Activated CD4-positive, alpha-beta T cell treated with anti-CD3 and anti-CD28 coated beads, Interleukin-2, amount 10 ng/mL, durations not matched to agents 24 days and 14 days (primary cell): ENCODE measurements at places on chromosomes 13 and 19.

DNA sequence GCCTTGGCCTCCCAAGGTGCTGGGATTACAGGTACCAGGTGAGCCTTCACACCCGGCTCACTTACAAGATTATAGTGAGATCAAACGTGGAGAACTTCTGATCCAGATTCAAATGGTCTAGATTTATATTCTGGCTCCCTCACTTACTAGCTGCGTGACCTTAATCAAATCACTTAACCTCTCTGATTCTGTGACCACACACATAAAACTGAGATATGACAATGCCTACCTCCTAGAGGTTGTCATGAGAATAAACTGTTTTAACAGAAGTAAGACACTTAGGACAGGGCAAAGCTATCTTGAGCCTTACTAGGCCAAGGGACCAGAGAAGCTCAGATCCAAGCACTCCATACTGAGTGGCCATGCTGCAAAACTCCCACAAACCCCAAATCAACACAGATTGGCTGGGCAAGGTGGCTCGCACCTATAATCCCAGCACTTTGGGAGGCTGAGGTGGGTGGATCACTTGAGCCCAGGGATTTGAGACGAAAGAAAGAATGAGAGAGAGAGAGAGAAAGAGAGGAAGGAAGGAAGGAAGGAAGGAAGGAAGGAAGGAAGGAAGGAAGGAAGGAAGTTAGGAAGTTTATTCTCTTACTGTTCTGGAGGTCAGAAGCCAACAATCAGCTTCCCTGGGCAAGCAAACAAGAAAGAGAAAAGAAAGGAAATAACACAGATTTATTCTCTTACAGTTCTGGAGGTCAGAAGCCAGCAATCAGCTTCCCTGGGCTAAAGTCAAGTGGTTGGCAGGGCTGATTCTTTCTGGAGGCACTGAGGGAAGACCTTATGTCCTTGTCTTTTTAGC is 46.1 kb upstream of the MAP3K10 start:
- DNase-seq: no peak

DNA sequence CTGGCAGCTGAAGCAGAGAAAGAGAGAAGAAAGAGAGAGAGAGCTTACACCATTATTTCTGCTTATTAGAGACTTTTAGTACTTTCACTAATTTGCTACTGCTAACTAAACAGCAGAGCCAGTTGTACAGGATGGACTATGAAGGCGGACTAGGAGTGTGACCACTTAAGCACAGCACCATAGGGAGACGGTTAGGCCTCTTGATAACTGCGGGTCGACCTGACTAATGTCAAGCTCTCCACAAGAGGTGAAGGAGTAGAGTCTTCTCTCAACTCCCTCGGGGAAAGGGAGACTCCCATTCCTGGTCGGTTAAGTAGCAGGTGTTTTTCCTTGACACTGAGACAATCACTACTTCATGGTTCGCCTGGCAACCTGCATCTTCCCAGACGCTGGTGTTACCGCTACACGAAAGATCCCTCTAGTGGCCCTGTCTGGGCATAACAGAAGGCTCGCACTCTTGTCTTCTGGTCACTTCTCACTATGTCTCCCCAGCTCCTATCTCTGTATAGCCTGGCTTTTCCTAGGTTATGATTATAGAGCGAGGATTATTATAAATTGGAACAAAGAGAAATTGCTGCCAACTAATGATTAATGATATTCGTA is 5.3 kb upstream of the PSG7 start:
- DNase-seq: no peak

DNA sequence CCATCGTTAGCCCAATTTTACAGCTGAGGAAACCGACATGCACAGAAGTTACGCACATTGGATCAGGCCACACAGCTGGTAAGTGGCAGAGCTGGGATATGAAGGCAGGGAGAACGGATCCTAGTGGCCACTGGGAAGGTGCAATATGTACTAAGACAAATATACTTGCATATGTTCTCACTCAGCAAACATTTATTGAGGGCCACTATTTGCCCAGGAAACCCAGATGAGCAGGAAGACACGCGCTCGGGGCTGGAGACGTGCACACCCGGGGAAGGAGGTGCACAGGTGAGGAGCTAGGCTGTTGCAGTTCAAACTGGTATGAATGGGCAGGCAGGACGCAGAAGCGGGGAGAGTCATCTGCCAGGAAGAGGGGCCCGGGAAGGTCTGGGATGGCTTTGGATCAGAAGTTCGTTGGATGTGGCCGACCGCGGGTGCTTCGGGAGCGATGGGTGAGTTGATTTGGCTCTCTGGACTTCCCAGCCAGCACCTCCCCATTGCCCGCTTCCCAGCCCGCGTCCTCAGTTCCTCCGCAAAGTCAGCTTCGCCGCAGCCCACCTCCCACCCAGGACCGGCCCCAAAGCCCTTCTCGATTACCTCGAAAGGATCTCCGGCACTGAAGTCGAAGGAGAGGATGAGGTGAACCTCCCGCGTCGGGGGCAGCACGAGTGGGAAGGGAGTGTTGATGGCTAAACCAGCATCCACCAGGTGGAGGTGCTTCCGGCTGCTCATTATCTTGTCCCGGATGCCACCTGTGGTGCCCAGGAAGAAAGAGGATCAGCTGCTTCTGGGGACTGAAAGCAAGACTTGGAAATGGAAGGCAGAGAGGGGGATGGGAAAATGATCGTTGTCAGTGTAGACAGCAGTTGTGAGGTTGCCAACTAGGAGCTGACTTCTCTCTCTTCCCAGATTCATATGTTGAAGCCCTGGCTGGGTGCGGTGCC is 17.8 kb upstream of the CABP5 start:
- no peak for DNase-seq

GRCh38 chr13:41212881-41213280 is 18.5 kb upstream of the KBTBD7 start:
- no peak for DNase-seq

DNA sequence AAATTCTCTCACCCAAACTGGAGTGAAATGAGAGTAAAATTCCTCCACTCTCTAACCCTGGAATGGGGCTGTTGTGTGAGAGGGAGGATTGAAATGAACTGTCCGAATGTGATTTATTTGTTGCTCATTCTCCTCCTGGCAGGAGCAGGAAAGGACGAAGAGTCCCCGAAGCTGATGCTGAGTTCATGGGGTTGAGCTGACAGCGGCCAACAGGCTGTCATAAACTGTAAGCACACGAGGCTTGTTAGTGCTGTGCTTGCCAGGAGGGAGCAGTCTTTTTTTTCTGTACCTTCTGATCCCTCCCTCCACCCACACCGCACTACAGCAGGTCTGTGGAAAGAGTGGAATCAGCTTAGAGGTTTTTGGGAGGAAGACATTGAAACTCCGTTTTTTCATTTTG is 33.1 kb upstream of the ZNF331 start:
- no peak for DNase-seq

DNA sequence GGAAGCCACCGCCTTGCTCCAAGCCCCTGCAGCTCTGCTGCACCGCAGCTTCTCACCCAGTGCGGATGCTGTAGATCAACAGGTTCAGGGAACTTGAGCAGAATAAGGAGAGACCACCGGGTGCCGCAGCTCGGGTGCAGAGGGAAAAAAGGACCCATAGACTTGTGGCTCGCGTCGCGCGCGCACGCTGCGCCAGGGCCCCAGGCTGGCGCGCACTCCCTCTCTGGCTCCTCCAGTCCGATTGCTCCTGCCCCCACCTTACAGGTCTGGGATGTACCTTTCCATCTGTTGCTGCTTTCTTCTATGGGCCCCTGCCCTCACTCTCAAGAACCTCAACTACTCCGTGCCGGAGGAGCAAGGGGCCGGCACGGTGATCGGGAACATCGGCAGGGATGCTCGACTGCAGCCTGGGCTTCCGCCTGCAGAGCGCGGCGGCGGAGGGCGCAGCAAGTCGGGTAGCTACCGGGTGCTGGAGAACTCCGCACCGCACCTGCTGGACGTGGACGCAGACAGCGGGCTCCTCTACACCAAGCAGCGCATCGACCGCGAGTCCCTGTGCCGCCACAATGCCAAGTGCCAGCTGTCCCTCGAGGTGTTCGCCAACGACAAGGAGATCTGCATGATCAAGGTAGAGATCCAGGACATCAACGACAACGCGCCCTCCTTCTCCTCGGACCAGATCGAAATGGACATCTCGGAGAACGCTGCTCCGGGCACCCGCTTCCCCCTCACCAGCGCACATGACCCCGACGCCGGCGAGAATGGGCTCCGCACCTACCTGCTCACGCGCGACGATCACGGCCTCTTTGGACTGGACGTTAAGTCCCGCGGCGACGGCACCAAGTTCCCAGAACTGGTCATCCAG is 964 bp downstream of the PCDH17 start:
- DNase-seq: peak; percentile 56

DNA sequence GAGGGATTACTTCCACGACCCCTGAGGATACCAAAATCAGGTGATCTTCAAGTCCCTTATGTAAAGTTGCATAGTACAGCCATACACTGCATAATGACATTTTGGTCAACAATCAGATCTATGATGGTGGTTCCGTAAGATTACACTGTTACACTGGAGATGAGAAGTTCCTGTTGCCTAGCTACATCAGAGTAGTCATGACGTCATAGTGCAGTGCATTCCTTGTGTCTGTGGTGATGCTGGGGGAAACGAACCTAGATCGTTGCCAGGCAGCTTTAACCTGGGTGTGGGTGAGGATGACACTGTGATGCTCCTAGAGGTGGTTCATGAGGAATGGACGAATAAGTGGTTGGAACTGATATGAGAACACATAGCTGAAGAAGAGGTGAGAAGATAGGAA is 9.1 kb downstream of the ZNF610 start:
- no peak for DNase-seq

GRCh38 chr19:40797963-40798682 is 868 bp upstream of the EGLN2 start:
- DNase-seq: peak; percentile 88

GRCh38 chr19:38891771-38892170 is 7.6 kb downstream of the SIRT2 start:
- DNase-seq: no peak

DNA sequence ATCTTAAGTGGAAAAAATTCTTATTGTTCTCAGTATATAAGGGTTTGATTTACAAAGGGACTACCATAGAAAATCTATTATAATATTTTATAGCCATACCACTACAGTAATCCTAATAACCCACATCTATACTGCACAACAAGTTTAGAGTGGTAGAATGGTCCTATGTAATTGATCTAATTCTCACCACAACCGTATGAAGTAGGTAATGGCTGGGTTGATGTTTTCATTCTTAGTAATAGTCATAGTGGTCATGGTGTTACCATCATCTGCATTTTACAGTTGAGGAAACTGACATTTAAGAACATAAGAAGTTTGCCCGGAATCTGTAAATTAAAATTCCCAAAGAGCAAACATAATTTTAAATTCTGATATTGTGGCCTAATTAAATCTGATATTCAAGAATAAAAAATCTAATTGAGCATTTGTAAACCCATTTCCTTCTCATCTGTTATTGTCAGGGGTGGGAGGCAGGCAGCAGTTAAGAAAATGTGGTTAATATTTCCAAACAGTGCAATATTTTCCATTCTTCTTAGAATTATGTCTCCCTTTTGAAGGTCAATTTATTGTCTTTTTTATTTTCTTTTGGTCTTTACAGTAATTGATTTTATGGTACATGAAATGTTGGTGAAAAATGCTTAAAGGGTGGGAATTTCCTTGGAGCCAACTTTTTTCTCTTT is 65.6 kb downstream of the DHRS12 start:
- no peak for DNase-seq

- no peak for DNase-seq
These were observed 274.1 kb downstream of the COG6 start for GRCh38 chr13:39929583-39929982.

- no peak for DNase-seq
These were observed 703 bp downstream of the NEK3 start for GRCh38 chr13:52158629-52159158.

DNA sequence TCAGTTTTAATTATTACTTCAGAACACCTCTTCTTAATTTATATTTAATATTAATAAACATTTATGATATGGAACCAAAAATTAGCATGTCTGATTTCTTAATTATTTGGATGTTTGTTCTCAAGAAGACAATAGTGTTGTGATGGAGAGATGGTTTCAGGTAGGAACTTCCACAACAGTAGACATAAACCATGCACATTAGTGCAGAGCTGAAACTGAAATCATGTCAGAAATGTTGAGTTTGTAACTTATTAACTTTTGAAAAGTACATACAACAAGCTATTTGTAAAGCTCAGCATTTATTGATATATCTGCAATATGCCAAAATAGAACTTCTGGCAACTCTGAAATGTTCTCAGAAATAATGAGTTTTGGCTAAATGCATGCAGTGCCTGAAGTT is 11.8 kb upstream of the EDNRB start:
- no peak for DNase-seq

GRCh38 chr19:17245535-17245984 is at the start of gene NR2F6:
TSS of gene NR2F6 (minus strand) at chr19:17245919. CDS start at chr19:17245220, 699 bp downstream.
- no peak for DNase-seq

DNA sequence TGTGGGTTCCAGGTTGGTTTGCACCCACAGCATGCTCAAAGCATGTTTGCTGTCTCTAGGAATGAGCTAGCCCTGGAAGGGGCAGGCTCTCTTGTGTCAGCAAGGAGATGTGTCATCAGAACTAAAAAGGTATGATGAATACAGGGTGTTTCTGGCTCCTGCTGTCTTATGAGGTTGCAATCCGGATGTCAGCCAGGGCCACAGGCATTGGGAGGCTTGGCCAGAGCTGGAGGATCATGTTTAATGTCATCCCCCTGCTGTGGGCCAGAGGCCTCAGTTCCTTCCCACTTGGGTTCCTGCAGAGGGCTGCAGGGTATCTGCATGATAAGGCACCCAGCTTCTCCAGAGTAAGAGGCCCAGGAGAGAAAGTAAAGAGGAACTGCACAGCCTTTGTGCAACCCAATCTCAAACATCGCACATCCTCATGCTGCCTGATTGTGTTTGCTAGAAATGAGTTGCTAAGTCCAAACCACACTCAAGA is 193.6 kb downstream of the COL4A1 start:
- DNase-seq: no peak

- no peak for DNase-seq
These were observed 111.3 kb upstream of the PCDH9 start for GRCh38 chr13:67341406-67341805.

DNA sequence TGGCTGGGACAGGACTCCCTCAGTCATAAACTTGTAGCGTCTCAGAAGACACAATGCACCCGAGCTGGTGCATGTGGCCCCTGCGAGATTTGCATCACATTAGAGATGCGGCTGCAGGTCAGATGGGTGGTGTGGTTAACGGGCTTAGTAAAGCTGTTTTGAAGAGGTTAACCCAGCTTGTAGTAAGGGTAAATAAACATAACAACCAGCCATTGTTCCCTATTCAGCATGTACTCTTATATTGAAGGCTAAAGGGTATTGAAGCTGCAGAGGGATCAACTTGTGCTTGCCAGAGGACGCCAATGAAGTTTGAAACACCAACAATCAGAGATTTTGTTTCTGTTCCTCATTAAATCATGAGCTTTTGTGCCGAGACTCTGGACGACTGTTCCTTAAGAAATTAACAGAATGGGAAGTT is 79.4 kb downstream of the ZIC5 start:
- no peak for DNase-seq

GRCh38 chr19:46850228-46851203 is at the start of gene AP2S1:
TSS of gene AP2S1 (minus strand) at chr19:46850846. CDS start at chr19:46850766, 80 bp downstream.
- peak; percentile 98 for DNase-seq

- DNase-seq: no peak
These were observed 350.1 kb upstream of the NBEA start for GRCh38 chr13:34591900-34592529.

- DNase-seq: no peak
These were observed 55.2 kb downstream of the STARD13 start for GRCh38 chr13:33230178-33230881.
